Ovary (tissue), 10 donors: ENCODE measurements at places on chromosomes 12 and 14.

GRCh38 chr12:55729819-55730818, 1.3 kb upstream of the CD63 start:
- H3K4me3 ChIP-seq, result peak overlapping the region; percentile 96
- DNase-seq, result peak; percentile 73
- H3K27me3 ChIP-seq, result no peaks in the 10 kb centered on the region

- DNase-seq, result no peak
- no peaks in the 10 kb centered on the region for H3K4me1 ChIP-seq
- H3K27me3 ChIP-seq, result no peaks in the 10 kb centered on the region
- H3K36me3 ChIP-seq, result no peaks in the 10 kb centered on the region
- no peak overlapping the region for H3K27ac ChIP-seq
- H3K4me3 ChIP-seq, result no peak overlapping the region
These were observed 40.8 kb upstream of the DCD start for GRCh38 chr12:54689034-54689372.

- H3K36me3 ChIP-seq, result no peaks in the 10 kb centered on the region
- no peak overlapping the region for H3K4me3 ChIP-seq
- no peaks in the 10 kb centered on the region for H3K27me3 ChIP-seq
- no peak overlapping the region for H3K27ac ChIP-seq
- H3K4me1 ChIP-seq, result no peaks in the 10 kb centered on the region
- DNase-seq, result no peak
These were observed 4.5 kb upstream of the EEA1 start for GRCh38 chr12:92933606-92934005.

DNA sequence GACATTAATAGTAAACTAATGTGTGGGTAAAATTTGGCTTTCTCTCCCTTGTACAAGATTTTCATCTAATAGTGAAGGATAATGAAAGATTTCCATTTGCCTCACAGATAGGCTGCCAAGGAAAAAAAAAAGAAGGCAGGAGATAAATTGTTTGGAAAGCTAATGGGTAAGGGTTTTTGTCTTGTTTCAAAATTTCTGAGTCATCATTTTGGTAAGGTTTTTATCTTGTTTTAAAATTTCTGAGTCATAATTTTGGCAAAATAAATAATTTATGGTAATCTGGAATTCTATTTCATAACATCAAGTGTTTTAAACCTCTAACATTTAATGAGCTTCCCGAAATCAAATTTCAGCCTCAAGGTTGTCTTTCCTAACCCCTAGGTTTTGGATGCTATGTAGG, 1035.7 kb upstream of the FBXO33 start:
- H3K36me3 ChIP-seq, result no peaks in the 10 kb centered on the region
- no peaks in the 10 kb centered on the region for H3K4me1 ChIP-seq
- H3K27ac ChIP-seq, result no peak overlapping the region
- no peak overlapping the region for H3K4me3 ChIP-seq
- no peak for DNase-seq
- H3K27me3 ChIP-seq, result no peaks in the 10 kb centered on the region

DNA sequence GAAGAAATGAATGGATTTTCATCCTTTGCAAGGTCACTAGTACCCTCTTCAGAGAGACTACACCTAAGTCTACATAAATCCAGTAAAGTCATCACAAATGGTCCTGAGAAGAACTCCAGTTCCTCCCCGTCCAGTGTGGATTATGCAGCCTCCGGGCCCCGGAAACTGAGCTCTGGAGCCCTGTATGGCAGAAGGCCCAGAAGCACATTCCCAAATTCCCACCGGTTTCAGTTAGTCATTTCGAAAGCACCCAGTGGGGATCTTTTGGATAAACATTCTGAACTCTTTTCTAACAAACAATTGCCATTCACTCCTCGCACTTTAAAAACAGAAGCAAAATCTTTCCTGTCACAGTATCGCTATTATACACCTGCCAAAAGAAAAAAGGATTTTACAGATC, 40.8 kb downstream of the SPATA7 start:
- no peaks in the 10 kb centered on the region for H3K36me3 ChIP-seq
- no peak overlapping the region for H3K4me3 ChIP-seq
- no peaks in the 10 kb centered on the region for H3K4me1 ChIP-seq
- no peak for DNase-seq

- H3K27ac ChIP-seq, result no peak overlapping the region
- H3K36me3 ChIP-seq, result no peaks in the 10 kb centered on the region
- H3K4me1 ChIP-seq, result no peaks in the 10 kb centered on the region
- DNase-seq, result no peak
- no peak overlapping the region for H3K4me3 ChIP-seq
These were observed 34.3 kb downstream of the NOPCHAP1 start for GRCh38 chr12:105020241-105020962.

DNA sequence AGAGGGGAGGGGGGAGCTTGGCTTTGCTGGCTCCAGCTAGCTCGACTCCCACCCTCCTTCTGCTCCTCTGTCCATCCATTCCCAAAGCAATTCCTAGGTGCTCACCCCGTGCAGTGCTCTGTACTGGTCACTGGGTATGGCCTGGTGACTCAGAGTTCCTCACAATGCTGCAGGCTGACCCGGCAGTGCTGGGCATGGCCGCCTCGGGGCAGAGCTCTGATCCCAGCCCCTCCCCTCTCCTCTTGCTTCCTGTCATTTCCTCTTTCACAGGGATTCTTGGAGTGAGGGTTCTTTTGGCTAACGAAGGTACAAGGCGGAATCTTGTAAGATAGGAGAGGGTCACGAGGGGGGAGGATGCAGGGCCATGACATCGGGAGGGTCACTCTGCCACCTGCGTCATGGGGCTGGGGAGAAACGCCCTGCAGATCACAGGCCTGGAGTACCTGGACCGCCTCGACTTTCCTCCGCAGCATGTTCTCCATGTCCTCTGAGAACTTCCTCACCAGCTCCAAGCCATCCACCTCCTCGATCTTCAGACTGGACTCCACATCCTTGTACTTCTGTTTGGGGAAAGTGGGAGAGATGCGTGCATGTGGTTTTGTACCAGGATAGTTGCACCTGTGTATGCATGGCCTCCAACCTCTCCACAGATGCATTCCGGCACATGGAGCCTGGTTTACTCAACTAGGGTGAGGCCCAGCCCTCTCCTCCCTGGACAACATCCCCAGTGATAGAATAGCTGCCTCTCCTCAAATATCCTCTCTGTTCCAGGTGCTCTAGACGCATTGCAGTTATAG, 5.7 kb downstream of the CACNA2D4 start:
- no peak overlapping the region for H3K27ac ChIP-seq
- DNase-seq, result no peak
- no peaks in the 10 kb centered on the region for H3K27me3 ChIP-seq
- H3K4me1 ChIP-seq, result peaks cover 7% of the 10 kb centered on the region

DNA sequence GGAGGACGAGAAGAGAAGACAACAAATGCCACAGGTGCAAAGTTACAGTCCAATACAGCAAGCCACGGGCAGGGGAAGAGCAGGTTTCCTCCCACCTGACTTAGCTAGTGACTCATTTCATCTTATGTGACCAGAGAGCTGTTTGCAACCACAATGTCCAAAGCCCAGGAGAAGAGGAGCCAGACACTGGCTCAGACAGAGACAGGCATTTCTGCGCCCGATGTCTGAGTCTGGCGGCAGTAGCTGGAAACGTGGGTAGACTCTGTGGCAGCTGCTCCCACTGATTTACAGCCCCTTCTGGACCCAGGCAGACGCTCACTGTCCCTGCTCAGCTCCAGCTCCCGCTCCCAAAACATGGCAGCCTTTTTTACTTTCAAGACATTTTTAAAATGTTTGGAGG, 60.0 kb downstream of the CHGA start:
- H3K4me3 ChIP-seq, result no peak overlapping the region
- peaks cover 28% of the 10 kb centered on the region for H3K4me1 ChIP-seq
- no peaks in the 10 kb centered on the region for H3K36me3 ChIP-seq
- H3K27ac ChIP-seq, result no peak overlapping the region
- H3K27me3 ChIP-seq, result no peaks in the 10 kb centered on the region

DNA sequence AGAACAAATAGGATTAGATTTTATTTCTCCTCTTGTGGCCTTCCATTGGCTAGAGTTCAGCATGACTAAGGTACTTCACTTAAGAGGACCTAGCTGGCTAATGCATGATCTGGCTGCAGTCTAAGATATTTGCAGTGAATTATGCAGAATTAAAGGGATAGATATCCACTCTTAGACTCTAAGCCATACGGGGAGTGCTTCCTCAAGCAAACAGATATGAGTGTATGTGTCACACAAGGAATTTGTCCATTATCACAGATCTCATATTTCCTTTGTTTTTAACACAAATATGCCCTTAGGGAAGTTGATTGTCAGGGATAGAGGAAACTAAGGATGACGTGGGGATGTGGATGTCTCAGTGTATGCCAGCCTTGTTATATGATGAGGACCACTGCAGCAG, 88.1 kb upstream of the DHRS4 start:
- no peak for DNase-seq
- H3K27me3 ChIP-seq, result no peaks in the 10 kb centered on the region
- no peaks in the 10 kb centered on the region for H3K36me3 ChIP-seq
- peaks cover 6% of the 10 kb centered on the region for H3K4me1 ChIP-seq
- H3K27ac ChIP-seq, result no peak overlapping the region

- no peaks in the 10 kb centered on the region for H3K4me1 ChIP-seq
- no peaks in the 10 kb centered on the region for H3K36me3 ChIP-seq
- H3K27ac ChIP-seq, result no peak overlapping the region
- DNase-seq, result no peak
These were observed 20.9 kb upstream of the SCFD1 start for GRCh38 chr14:30600922-30601918.

DNA sequence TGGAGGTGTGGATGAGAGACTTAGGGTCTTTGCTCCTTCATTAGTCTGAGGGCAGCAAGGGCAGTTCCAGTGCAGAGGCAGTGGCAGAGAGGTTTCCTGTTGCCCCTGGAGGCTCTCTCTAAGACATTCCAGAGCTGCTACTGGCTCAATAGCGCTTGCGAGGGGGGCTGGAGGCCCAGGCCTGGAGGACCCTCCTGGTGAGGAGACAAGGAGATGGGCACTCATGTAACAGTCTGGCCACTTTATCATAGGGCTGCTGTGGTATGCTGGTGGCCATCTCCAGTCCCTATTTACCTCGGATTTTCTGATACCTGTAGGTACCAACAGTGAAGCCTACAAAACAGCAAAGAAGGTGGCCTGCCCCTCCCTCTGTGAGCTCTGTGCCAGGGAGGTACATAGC, 12.7 kb downstream of the CLEC2A start:
- H3K4me1 ChIP-seq, result no peaks in the 10 kb centered on the region
- H3K27ac ChIP-seq, result no peak overlapping the region
- no peaks in the 10 kb centered on the region for H3K36me3 ChIP-seq
- no peak for DNase-seq
- H3K27me3 ChIP-seq, result no peaks in the 10 kb centered on the region

DNA sequence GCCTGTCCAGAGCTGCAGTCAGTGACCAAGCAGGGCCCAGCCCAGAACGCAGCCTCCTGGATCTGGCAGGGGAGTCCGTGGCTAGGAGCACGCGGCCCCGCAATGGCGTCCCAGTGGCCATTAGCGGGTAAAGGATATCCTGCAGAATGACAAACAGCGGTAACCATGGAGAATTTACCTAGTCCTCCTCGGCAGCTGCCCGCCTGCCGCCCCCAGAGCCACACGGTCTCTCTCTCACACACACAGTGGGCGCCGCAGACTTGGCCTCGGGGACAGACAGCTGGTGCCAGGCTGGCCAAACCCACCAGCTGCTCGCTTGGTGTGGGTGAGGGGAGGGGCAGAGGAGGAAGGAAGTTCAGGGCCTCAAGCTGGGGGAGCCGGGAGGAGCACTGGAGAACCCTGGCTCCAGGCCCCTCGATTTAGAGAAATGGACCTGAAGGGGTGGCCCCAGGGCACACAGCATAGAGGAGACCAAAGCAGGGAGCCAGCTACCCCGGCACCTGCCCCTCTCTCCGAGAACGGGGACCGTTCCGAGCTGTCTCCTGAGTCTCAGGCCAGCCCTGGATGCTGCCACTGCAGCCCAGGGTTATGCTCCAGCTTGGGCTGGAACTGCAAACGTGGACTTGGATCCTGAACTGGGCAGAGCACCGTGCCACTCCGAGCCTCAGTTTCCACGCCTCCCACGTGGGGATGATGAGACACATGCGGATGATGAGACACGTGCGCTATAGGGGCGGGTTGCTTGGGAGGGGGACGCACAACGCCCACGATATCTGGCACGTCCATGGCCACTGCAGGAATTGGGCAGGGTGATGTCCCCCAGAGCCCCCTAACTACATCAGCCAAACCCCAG, 3.4 kb downstream of the CDK2AP1 start:
- H3K4me3 ChIP-seq, result no peak overlapping the region
- DNase-seq, result no peak
- H3K4me1 ChIP-seq, result peaks cover 9% of the 10 kb centered on the region
- no peaks in the 10 kb centered on the region for H3K27me3 ChIP-seq

DNA sequence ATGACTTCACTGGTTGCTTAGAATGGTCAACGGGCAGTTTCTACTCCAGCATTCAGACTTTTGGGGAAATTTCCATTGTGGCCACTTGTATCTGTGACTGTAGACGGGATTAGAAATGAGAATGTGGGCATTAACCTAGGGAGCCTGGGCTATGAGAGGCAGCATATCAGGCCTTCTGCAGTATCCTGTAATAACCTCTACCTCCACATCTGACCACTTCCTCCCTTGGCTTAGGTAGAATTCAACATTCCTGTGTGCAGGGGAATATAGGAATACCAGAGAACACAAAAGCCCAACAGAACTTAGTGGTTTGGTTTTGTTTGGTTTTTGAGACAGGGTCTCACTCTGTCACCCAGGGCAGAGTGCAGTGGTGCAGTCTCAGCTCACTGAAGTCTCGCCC, 76.4 kb upstream of the HOXC13 start:
- no peaks in the 10 kb centered on the region for H3K36me3 ChIP-seq
- no peaks in the 10 kb centered on the region for H3K4me1 ChIP-seq
- no peak overlapping the region for H3K27ac ChIP-seq
- no peak for DNase-seq

DNA sequence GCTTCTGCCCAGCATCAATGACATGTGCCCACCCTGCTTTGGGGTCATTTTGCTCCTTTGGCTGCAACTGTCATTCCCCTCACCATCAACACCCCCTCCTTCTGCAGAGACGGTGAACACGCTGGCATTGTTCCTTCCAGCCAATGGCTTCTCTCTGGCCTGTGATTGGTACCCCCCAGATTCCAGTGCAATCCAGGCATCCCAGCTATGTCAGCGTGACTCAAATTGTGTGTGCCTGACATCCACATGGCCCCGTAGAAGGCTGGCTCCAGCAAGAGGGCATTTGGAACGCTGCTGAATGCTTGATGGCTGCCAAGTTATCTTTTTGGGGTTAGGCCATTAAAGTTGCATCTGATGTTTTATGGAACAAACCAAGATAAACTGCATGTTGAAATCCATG, 21.0 kb upstream of the CCND2 start:
- no peaks in the 10 kb centered on the region for H3K27me3 ChIP-seq
- H3K4me1 ChIP-seq, result no peaks in the 10 kb centered on the region
- DNase-seq, result no peak
- no peaks in the 10 kb centered on the region for H3K36me3 ChIP-seq
- H3K27ac ChIP-seq, result no peak overlapping the region
- no peak overlapping the region for H3K4me3 ChIP-seq

GRCh38 chr14:35879654-35880249, 53.6 kb downstream of the BRMS1L start:
- no peak overlapping the region for H3K4me3 ChIP-seq
- no peaks in the 10 kb centered on the region for H3K27me3 ChIP-seq
- peaks cover 3% of the 10 kb centered on the region for H3K4me1 ChIP-seq
- no peak for DNase-seq
